Activated T-helper 2 cell treated with anti-CD3 and anti-CD28 coated beads, Interferon-gamma antibody, Interleukin-2, Interleukin-4, amounts not matched to agents 10 μg/mL and 5 μg/mL and 100 μg/mL, durations not matched to agents 14 hours and 24 hours and 36 hours (primary cell): ENCODE measurements at places on chromosomes 12 and 14.

DNA sequence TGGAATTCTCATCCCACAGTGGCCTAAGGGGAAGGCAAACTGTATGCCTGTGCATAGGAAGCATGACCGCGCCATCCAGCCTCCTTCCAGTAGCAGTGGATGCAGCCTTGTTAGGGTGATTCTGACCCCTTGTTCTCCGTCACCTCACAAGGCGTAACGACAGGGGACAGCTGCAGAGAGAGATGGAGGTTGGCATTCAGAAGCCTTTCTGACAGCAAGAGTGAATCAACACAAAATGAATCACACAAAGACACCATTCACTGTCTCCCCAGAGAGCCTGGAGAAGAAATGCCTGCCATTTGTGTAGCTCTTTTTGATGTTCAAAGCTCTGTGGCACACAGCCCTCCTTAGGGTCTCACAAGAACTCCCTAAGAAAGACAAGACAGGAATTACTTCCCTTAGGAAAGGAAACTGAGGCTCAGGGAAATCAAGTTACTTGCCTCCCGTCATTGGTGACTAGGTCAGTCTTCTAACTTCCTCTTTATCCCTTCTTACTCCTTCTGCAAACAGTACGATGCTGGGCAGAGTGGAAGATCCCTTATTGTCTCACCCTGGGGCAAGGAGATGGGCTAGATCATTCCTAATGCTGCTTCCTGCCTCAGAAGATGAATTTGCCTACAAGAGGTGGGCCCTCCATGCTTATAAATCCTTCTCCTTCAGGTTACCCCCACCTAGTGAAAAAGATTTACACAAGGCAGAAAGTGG is 280.9 kb downstream of the CACNA1C start:
- no peak for DNase-seq

DNA sequence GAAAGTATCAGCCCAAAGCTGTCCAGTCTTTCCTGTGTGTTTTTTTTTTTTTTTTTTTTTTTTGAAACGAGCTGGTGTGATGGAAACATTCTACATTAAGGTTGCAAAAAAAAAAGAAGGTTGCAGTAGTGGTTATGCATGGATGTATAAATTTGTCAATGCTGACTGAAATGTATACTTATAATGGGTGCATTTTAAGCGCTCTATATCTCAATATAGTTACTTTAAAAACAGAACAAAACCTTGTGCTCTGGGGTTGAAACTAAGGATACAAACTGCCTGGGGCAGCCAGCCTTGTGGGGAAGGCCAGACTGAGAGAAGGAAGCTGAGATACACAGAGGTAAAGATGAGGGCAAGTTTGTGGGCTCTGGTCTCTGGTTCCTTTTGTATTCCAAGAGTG is 87.3 kb upstream of the RMST start:
- DNase-seq, result no peak

DNA sequence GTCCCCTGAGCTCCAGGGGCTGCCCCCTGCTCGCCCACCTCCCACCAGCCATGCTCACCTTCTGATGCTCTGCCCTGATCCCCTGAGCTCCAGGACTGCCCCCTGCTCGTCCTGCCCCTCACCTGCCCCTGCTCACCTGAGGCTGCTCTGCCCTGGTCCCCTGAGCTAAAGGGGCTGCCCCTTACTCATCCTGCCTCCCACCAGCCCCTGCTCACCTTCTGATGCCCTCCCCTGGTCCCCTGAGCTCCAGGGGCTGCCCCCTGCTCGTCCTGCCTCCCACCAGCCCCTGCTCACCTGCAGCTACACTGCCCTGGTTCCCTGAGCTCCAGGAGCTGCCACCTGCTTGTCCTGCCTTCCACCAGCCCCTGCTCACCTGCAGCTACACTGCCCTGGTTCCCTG is 247.2 kb downstream of the TMEM121 start:
- DNase-seq, result no peak

DNA sequence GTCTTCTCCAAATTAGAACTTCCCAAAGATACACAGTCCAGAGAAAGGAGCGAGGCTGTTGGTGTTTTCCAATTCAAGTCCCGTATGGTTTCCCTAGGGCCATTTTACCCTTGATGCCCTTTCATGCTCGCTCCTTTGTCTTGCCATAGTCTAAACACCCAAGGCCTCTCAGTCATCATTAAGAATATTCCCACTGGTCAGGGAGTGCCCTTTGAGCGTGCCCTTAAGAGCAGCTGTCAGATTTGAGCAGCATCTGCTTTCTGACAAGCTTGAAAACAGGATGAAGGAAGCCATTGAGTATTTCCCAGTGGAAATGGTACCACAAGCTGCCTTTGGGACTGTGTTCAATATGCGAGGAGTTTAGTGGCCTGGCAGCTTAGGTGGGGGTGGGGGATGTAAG is 10.4 kb upstream of the GALNT16 start:
- no peak for DNase-seq

DNA sequence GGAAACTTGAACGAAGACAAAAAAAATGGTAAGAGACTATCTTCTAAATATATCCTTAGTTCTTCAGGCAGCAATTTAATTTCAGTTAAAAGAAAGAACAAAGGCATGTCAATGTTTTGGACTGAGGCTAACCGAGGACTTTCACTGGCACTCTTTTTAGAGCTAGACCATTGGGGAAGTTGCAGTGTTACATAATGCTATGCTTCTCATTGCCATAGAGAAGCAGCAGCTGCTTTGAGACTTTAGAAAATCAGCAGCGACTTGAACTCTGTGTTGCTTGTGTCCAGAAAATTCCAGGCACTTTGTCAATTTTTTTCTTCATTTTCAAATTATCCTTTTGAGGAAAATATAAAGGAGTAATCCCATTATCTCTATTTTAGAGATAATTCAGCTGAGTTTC is 964.2 kb downstream of the NRXN3 start:
- no peak for DNase-seq

- DNase-seq, result no peak
Observed at GRCh38 chr12:120223458-120224303, 22.8 kb upstream of the RPLP0 start.

DNA sequence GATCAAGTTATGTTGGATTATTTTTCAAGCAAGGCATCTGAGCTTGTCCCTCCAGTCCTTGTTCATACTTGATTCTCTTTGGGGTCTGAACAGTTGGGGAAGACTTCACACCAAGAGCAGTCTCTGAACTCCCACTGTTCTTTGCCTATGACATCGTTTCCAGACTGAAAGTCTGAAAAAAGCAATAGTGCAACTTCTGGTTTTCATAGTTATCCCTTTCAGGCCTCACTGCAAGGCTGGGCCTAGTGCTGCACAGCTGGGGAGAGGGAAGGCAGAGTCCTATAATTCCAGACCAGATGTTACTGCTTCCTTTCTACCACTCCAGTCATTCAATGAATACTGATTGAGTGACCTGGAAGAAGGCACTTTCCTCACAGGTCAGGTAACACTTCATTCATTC is 187.1 kb upstream of the CCND2 start:
- no peak for DNase-seq

GRCh38 chr12:27344246-27344645 is 11.6 kb downstream of the BMAL2 start:
- no peak for DNase-seq

- no peak for DNase-seq
Observed at GRCh38 chr14:68683326-68683725, 109.5 kb downstream of the ZFP36L1 start.

GRCh38 chr12:65308601-65309071 is 30.2 kb downstream of the MSRB3 start:
- no peak for DNase-seq

DNA sequence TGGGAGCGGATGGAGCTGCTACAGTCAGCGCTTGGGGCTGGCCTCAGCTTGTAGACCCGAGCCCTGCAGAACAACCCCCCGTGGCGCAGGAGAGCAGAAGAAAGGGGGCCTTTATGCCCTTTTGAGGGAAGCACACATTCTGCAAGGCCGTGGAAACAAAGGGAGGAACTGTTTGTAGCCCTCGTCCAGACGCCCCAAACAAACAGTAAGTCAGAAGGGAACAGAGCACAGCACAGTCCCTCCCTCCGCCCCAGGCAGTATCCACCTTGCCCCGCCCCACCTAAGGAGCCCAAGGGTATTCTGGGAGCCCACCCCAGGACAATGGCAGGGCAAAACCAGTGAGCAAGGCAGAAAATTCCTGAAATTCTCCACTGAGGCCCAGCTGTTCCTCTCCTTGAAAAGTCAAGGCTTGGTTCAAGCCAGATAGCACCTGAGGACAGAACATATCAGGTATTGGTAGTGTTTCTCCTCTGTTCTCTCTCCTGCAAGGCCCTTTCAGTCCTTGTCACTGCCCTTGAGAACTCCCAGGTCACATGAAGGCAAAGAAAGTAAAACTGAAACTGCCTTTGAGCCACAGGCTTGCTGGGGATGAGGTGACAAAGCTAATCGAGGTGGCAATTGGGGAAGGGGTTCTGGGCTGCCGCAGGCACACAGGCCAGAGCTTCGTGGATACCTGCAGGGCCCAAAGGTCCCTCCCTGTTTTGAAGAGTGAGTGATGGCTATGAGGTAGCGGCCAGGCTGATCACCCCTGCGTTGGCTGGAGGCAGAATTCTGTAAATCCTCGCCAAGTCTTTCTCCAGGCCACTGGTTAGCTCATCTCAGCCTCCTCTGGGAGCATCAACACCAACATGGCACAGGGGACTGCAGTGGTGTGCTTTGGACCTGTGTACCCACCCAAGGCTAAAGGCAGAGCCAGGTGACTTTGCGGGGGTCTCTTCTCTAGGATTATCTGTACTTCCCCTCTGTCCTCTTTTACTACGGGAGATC is 499 bp downstream of the DGLUCY start:
- DNase-seq, result peak; percentile 77

- DNase-seq, result no peak
Observed at GRCh38 chr12:96047229-96048211, 12.1 kb upstream of the LTA4H start.

GRCh38 chr14:102154821-102155549 is 15.3 kb downstream of the WDR20 start:
- DNase-seq, result no peak

DNA sequence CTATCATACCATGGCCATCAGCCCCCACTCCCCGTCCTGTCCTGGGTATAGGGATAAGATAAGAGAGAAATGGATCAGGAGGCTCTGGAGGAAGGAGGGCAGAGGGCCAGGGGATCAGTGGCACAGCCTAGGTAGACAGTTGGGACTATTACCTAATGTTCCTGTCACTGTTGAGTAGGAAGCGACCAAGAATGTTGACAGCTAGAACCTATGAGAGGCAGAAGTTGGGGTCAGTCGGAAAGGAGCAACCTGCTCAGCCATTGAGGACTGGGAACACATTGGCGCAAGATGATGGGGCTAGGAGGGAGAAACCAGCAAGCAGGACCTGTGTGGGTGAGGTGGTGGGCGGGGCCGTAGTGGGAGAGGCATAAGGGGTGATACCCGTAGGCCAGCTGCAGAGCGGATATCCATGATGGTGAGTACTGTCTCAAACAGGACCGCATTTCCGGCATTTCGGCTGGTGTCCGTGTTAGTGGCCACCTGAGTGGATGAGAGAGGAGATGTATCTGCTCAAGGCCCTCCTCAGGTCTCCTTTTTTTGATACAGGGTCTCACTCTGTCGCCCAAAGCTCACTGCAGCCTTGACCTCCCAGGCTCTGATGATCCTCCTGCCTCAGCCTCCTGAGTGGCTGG is 3.3 kb downstream of the AP1G2 start:
- DNase-seq, result no peak

DNA sequence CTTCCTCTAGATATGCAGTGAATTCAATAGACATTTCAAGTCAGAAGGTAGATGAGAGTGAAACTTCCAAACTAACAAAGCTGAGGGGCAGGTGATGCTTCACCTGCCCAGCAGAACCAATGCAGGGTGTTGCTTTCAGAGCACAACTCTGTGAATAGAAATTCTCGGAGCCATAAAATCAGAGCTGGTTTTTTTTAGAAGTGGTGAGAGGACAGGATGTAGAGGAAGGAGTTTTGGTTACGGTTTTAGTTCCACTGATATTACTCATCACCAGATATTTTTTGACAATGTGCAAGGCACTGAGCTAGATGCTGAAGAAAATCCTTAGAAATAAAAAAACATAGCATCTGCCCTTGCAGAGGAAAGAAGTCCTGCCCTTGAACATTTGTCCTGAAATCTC is 62.2 kb downstream of the BMP4 start:
- no peak for DNase-seq

DNA sequence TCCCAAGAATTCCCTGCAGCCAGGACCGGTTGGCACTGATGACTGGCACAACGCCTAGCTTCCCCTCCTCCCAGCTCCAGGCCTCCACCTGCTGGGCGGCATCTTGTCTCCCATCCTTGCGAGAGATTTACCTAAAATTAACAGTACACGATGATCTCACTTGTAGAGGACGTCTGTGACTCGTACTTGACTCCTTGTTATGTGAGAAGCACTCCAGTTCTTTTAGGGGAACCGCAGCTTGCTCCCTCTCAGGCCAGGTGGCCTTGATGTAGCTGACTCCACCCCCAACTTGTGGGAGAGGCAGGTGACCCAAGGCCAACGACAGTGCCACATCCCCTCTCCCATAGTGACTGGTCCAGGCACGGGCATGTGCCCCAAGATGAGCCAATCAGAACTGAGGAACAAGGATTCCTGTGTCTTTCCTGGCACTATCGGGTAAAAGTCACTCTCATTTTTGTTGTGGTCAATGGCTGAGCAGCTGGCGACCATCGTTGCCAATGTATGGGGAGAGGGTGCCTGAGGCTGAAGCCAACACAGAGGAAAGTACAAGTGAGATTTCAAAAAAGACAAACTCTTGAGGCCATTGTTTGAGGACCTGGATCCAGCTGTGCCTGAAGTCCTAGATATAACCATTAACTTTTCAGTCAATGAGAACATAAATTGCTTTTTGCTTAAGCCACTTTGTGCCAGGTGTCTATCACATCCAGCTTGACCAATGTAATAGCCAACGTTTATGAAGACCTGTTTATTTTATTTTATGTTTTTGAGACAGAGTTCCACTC is 208.7 kb downstream of the RBM19 start:
- no peak for DNase-seq

DNA sequence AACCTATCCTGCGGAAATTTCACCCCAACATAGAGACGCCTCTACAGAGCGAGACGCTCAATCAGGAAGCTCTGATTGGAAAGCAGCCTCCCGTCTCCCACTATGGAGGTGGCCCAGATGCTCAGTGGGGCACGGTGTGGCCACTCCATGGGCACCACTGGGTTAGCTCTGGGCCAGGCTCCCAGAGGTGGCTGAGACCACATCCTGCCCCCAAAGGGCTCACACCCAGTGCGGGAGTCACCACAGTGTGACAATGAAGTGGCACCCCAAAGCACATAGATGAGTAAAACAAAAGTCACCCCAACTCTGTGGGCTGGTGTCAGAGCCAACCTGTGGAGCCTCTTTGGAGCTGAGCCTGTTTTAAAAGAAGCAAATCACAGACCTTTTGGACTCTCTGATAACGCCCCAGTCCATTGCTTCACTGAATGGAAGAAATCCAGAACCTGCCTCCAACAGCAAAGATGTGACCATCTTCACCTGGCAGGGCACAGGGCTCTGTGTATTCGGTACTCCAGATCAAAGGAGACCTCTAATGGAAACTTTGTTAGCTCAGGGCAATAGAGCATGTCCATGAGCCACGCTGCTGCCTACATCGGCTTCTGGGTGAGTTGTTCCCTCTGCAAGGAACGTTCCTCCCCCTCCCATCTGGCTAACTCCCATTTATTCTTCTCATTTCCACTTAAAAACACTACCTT is 19.6 kb downstream of the CLMN start:
- DNase-seq, result no peak
